ENCODE measurements at places on chromosomes 16 and 17.

GRCh38 chr17:73444021-73444420 lies 132.2 kb upstream of the CDC42EP4 start:
- no peak for DNase-seq

GRCh38 chr16:73813527-73813926 lies 483.1 kb upstream of the PSMD7 start:
- DNase-seq: no peak

- no peak for DNase-seq
Measured at GRCh38 chr17:4448197-4448980, 14.6 kb downstream of the SPNS3 start.

DNA sequence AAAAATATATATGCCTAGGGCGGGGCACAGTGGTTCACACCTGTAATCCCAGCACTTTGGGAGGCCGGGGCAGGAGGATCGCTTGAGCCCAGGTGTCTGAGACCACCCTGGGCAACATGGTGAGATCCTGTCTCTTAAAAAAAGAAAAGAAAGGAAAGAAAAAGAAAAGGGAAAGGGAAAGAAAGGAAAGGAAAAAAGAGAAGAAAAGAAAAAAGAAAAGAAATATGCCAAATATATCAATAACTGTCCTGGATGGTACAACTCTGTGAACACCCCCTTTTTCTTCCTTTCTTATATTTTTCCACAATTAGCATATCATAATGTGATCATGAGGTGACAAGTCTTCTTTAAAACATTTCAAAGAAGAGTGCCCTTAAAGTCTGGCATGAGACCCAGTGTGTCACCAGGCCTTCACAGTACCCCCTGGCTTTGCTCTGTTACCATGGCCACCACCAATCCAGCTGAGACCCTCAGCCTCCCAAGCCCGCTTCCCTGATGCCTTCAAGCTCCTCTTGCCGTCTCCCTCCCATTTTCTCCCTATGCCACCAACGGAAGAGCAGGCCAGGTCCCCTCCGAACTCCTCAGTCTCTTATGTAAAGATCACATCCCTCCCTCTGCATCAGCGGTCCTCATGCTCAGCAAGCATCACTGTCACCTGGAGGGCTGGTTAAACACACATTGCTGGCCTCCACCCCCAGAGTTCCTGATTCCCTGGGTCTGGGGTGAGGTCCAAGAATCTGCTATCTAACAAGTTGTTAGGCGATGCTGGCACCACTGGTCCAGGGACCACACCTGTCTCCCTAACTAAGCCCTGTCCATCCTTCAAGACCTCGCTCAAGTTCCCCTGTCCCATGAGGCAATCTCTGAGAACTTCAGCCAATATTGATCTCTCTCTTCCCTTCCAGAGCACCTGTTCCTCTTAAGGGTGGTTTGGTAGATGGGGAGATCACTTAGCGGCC lies 44.5 kb downstream of the CUEDC1 start:
- peak; percentile 45 for DNase-seq

GRCh38 chr17:40675905-40676304 lies 10.9 kb upstream of the KRT222 start:
- no peak for DNase-seq

All from posterior cingulate gyrus (tissue), 11 donors.